ENCODE measurements at places on chromosomes 1 and 21.

GRCh38 chr1:44780583-44781121 is 5.3 kb downstream of the RPS8 start:
- DNase-seq = no peak

DNA sequence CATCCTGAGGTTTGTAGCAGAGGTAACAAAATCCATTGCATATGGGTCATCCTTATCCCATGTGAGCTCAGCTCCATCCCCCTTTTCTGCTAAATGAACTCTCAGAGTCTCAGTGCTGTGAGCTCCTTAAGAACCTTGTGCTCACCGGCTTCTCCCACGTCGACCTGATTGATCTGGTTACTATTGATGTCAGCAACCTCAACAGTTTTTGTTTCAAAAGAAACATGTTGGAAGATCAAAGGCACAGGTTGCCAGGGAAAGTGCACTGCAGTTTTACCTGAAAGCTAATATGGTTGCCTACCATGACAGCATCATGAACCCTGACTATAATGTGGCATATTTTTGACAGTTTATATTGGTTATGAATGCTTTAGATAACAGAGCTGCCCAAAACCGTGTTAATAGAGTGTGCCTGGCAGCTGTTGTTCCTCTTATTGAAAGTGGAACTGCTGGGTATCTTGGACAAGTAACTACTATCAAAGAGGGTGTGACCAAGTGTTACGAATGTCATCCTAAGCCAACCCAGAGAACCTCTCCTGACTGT is 131.4 kb downstream of the HS2ST1 start:
- no peak for DNase-seq

DNA sequence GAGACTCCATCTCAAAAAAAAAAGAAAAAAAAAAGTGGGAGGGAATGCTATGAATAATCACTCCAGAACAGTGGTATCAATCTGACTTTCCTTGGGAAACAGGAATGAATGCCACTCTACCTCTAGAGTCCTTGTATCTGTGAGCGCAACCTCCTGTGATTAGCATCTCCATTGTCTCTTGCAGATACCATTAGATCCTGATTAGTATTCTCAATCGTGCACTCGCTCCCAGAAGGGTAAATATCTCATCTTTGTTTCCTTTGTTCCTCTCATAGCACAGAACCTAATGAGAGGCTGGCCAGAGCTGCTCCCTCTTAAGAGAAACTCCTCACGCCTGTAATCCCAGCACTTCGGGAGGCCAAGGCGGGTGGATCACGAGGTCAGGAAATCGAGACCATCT is 184.4 kb upstream of the KCNK2 start:
- no peak for DNase-seq

DNA sequence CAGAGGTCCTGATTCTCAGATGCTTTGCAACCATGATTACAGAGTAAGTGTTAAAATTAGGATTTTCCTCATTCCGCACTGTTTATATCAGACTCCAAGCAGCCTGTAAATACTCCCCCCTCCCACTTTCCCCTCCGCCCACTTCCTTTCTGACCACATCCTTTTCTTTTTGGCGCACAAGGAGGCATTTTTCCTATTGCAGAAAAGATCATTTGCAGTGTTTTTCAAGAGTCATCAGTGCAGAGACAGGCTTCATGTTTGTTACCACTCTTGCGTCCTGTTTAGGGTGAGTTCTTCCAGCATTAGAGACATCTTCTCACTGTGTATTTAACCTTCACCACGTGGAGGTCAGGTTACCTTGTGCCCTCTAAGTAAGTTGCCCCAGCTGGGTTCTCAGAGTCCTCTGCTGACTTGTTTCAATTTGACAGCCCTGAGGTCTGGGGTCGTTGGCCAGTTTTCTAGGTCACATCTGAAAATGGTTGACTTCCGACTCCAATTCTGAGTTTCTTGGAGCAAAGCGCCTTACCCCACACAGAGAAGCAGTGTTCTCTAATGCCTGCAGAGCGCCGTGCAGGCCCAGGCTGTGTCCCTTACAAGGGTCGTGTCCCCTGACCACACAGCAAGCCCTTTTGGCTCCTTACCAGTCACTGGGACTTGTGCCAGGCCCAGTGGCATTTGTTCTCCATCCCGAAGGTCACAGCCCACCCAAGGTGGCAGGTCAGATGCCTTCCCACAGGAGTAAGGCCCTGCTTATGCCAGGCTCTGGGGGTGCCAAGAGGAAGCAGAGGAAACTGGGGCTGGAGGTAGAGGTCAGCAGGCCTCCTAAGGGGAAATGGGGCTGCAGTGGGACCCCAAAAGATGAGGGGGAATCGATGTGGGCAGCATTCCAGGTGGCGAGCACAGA is 85.6 kb downstream of the FAM78B start:
- DNase-seq = no peak

- DNase-seq = no peak
These were observed 1515.2 kb downstream of the PLA2G4A start for GRCh38 chr1:188343914-188344313.

GRCh38 chr1:212317916-212318315 is 32.7 kb downstream of the PPP2R5A start:
- no peak for DNase-seq

DNA sequence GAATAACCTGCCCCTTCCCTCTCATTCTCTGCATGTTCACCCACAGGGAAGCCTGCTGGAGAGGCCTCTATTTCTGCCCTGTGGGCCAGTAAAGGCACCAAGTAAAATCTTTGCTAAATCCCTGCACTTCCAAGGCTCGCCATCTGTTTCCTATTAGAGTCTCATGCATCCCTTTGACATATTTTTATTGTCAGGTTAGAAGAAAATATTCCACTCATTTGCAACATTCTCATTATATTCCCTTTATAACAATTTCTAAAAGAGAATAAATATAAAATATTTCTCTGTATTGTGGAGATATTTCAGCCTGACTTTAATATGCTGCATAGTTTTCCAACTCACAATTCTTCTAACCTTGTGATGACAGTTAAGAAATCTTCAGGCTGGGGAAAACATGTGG is 340.4 kb upstream of the VAMP3 start:
- DNase-seq = no peak

GRCh38 chr1:185672719-185673360 is 61.4 kb upstream of the HMCN1 start:
- no peak for DNase-seq

DNA sequence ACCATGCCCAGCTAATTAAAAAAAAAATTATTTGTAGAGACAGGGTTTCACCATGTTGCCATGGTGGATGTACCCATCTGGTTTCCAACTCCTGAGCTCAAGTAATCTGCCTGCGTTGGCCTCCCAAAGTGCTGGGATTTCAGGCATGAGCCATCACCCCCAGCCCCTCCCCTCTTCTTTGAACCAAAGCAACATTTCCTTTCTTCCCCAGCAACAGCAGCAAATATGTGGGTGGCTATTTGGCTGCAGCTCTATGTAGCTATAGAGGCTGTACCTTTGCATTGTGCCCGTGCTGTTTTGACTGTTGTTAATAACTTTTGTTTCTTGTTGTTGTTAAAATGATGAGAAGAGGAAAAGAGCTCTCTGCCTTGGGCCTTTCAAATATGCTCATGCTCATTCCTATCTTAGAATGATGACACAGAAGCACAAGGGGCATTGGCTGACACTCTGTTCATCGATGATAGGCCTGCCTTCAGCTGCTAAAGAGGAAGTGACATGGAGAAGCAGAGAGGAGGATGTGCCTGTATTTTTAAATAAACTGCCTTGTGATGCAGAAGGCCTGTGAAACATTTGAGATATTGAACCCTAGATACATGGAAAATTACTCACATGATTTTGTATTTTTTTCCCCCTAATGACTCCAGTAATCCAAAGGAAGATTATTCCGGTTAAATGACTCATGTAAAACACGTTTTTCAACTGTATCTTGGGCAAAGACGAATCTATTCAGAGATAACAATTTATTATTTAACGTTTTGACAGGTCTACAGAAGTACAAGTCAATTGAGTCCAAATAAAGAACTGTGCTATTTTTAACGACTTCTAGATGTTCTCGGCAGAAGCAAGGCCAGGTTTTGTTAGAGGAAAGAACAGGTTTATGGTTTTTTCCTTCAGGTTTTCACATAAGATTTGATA is 20.5 kb upstream of the XPR1 start:
- peak; percentile 35 for DNase-seq

DNA sequence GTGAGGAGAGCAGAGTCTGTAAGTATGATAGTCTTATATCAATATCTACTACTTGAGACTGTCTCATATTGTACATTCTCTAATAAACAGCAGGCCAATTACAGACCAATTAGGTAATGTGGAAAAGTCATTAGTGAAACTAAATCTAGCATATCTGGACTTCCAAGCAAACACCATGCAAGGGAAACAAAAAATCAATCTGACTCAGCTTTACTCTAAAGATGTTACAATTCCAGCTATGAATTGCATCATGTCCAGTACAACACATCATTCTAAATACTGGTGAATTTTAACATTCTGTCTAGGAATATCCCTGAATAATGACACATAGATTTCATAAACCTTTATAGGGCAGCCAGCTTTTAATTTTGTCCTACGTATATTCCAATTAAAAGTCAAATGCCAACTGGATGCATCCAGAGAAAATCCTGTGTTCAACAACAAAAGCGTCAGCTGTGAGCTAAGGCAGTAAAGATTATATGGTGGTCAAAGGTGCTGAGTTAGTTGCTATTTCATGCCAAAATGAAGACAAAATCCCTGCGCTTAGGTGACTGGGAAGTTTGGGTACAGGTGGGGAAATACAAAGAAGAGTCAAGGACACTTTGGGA is 159.3 kb downstream of the TTLL7 start:
- no peak for DNase-seq

GRCh38 chr1:31372751-31373055 is 173 bp downstream of the FABP3 start:
- DNase-seq = no peak

DNA sequence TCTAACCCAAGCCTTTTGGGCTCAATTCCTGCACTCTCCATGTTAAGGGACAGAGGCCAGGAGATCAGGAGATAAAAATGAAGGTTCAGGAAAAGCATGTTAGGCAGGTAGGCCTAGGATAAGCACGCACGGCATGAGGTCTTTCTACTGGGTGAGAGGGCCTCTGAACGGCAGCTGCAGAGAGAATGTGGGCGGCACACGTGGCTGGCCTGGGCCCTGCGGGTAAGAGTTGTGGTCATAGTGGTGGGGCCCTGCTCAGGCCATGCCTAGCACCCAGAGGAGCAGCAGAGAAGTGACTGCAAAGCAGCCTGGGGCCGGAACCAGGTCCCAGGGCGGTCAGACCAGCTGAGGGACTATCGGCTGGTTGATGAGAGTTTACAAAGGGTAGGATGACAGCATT is 7.5 kb upstream of the FOXO6 start:
- DNase-seq = no peak

DNA sequence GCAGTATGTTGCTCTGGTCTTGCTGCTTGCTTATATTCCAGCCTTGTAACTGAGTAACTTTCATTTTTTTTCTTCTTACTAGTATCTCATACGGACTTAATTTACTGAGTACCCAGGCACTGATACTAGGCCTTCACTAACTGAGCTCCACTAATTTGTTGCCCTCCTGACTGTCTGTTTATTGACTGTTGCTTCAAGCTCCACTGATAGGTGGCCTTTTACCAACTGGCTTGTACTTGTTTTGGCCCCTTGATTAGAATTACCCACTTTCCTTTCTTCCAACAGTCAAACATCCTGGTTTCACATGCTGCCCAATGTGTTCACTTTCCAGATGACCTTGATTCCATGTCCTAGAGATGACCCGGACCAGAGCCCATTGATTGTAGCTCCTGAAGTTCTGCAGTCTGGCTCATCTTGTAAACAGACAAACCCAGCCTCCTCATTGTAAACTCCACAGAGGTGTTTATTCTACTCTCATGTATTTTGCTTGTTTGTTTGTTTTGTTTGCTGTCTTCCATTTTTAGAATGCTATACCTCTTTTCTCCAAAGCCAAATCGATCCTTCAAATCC is 27.7 kb downstream of the RGS1 start:
- no peak for DNase-seq

DNA sequence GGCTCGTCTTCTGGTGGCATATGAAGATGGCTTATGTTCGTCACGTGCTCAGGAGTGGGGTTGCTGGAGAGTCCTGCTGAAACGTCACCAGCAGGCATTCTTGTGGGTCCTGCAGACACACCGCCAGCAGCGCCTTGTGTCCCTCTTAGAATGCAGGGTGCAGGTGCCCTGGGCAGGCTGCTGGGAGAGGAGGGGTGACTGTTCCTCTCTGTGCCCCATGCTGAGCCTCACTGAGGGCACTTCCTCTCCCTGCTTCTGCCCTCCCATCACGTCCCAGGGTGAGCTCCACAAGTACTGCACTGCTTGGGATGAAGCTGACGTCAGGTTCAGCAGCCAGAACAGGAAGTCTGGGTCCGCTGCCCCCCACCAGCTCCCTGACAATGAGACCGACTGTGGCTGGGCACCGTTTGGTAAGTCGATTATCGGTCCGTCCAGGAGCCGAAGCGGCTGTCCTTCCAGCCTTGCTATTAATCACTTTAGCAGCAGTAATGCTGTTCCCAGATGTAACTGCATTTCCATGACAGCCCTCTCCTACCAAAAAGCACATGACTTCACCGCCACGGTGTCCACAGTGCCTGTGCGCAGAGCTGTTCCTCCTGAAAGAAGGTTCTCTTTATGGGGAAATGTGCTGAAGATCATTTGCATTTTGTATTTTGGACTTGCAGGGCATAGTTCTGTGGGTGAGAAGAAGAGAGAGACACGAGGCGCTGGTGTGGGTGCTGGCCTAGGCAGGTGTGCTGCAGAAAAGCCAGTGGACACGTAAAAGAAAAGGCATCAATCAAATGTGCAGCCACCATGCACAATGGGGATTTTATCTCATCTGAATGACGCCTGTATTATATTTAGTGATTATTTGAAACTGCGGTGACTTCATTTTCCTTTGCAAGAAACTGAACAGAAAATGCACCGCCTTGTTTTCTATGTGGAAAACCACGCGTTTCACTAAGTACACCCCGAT is 21.0 kb downstream of the SLC37A1 start:
- no peak for DNase-seq

DNA sequence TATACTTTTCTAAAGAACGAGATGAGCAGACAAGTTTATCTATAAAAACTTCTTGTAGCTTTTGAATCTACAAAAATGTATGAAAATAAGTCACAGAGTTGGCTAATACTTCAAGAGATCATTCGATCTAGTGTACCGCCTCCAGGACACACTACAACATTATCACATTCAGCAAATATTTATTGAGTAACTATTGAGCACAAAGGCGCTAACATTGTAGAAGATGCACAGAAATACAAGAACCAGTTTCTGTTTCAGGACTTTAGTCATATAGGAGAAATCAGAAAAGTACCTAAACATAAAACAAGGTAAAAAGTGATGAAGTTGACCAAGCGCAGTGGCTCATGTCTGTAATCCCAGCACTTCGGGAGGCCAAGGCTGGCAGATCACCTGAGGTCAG is 20.6 kb downstream of the WASF2 start:
- no peak for DNase-seq

GRCh38 chr21:31538816-31539215 is 120.7 kb upstream of the SOD1 start:
- no peak for DNase-seq

DNA sequence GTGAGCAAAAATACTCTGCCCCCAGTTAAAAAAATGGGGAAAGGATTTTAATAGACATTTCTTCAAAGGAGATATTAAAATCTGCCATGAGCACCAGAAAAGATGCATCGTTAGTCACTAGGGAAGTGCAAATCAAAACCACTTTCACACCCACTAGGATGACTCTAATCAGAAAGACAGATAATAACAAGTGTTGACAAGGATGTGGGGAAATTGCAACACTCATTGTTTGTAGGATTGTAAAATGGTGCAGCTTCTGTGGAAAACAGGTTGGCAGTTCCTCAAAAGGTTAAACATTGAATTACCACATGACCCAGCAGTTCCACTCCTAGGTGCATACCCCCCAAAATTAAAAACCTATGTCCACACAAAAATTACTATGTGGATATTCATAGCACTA is 112.3 kb downstream of the KCNJ6 start:
- no peak for DNase-seq

GRCh38 chr1:239178961-239179360 is 207.4 kb upstream of the CHRM3 start:
- no peak for DNase-seq

Measured in SIG-M5 (cell line).